ENCODE measurements at places on chromosomes 4 and X.
A peak's percentile ranks its signal among the peaks of the same experiment; 100 is the strongest.

DNA sequence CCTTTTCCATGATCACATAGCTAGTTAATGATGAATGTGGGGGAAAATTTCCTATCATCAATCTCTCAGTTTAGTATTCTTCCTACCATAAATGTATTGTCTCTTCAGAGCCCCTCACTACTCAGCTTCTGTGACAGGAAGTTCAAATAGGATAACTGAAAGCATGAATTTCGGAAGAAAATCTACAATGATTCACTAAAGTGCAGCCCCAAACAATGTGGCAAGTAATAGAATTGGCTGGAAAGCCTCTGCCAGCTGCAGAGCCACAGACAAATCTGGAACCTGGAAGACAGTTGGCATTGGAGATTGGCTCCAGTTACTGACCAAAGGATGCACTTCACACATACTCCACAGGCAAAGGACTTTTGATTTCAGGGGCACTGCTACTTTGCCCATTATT is 35.2 kb downstream of the EGF start:
- DNase-seq = no peak

DNA sequence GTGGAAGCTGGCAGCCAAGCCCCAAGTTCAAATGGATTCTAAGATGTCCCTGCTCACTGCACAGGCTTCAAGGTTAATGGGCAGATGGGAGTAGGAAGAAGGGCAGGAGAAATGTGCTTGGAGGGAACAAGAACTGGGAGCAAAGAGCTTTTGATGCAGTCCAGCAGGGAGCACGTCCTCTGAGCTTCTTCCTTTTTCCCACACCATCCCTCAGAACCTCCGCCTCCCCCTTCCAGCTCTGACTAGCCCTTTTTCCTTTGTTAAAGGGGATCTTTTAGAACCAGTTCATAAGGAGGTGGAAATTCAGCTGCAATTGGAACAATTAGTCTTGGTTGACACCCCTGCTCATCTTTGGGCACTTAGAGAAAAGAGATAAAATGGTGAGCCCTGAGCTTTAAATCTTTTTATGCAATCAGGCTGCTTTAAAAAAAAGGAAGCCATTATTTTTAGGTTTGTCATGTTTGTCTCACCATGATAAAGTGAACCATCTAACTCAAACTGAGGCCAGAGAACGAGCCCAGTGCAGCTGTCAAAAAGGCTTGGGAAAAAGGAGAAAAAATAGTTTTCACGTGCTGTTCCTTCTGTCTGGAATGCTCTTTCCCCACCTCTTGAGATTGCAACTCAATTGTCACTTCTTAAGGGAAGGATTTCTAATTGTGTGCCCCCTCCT is 135.8 kb upstream of the IL1RAPL2 start:
- no peak for DNase-seq

DNA sequence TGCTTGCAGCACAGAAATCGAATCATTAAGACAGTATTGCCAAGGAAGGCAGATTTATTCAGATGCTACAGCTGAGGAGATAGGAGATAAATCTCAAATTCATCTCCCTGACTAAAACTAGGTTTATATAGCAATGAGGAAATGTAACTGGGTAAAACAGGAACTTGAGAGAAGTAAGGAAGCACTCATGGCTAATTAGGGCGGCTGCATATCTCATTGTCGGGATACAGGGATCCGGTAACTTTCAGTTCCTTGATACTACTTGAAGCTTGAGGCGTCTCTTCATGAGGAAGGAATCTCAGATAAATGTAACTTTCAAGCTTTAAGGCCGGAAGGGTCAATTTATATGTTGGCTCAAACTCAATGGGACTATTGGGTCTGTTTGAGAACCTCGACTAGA is 129.2 kb upstream of the WDR1 start:
- no peak for DNase-seq

GRCh38 chr4:145217349-145217748 is 37.0 kb upstream of the OTUD4 start:
- DNase-seq = no peak

- DNase-seq = no peak
Measured at GRCh38 chr4:55475394-55476243, 71.1 kb downstream of the CLOCK start.

- DNase-seq = no peak
Measured at GRCh38 chrX:13013363-13014110, 30.9 kb downstream of the FAM9C start.

DNA sequence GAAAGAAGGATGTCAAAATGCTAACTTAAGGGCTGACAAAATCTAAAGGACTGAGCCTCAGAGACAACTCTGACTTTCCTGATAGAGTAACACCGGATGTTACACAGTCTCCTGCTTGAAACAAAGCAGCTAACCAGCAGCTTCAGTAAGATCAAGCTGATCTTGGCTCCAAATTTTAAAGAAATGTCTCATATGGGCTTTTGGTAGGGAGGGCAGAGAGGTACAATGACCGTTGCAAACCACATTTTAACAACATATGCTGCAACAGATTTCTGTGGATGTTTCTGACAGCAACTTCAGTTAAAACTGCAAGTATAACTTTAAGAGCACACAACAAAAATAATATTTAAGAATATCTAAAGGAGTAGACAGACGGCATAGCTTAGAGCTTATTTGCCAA is 9.1 kb downstream of the RPGR start:
- no peak for DNase-seq

DNA sequence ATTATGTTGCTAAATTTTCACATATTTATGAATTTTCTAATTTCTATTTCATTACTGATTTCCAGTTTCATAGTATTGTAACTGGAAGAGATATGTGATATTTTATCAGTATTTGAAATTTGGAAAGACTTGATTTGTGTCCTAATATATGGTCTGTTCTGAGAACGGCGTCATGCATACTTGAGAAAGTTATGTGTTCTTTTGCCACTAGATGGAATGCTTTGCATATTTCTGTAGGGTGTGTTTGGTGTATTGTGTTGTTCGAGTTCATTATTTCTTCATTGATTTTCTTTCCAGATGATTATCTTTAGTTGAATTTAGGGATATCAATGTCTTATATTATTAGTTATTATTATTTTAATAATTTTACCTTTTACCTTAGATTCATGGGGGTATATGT is 110.6 kb upstream of the ITM2A start:
- DNase-seq = no peak

GRCh38 chrX:41912923-41913322 is 10.4 kb downstream of the CASK start:
- DNase-seq = no peak

- DNase-seq = no peak
Measured at GRCh38 chr4:54296548-54297203, 67.6 kb downstream of the PDGFRA start.

GRCh38 chrX:69524781-69525363 is 20.7 kb downstream of the NALF2 start:
- DNase-seq = no peak

DNA sequence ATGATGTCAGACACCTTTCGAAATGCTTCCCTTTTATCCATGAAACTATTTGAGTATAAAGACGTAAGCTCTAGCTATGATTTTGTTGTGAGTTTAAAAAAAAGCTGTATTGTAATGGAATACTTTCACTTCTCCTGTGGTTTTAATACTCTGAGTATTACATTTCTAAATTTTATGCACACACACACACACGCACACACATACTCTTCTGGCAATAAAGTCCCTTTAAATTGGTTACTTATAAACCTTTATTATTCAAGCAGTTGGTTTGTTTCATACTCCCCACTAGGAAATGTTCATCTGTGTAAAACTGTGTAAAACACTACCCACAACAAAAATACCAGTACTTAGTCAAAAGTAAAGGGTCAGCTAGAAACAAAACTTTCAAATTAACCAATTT is 18.2 kb downstream of the VAMP7 start:
- no peak for DNase-seq

- no peak for DNase-seq
Measured at GRCh38 chr4:113288696-113289095, 239.2 kb downstream of the ANK2 start.

- DNase-seq = no peak
Measured at GRCh38 chr4:163611784-163612445, 117.4 kb downstream of the TMA16 start.

GRCh38 chr4:145177906-145178538 is 2.4 kb downstream of the OTUD4 start:
- no peak for DNase-seq

GRCh38 chr4:35963974-35964515 is 280.3 kb downstream of the ARAP2 start:
- no peak for DNase-seq

DNA sequence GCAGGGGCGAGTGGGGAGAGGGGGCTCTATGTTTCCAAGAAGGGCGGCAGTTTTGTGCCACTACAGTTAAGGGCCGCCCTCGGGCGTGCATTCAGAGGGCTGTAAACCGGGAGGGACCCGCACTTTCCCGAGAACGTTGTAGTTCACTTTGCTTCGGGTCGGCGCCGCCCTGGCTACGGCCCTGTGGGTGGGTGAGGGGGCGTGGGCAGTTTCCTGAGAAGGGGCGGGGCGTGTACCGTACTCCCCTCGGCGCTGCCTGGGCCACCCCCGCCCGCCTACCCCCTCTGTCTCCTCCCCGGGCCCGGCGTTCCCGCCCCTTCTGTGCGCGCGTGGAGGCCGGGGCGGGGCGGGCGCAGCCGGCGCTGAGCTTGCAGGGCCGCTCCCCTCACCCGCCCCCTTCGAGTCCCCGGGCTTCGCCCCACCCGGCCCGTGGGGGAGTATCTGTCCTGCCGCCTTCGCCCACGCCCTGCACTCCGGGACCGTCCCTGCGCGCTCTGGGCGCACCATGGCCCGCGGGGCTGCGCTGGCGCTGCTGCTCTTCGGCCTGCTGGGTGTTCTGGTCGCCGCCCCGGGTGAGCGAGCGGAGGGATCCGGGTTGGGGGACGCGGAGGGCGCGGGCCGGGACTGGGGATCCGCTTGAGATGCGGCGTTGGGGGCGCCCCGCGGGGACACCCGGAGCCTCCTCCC is at the start of gene CD99:
Gene CD99 (plus strand): TSS at position 440 of the 687 bp plus-strand sequence. CDS start 66 bp downstream, at position 506.
- DNase-seq = peak; percentile 97

GRCh38 chr4:157358439-157358838 is 137.9 kb downstream of the GRIA2 start:
- no peak for DNase-seq

GRCh38 chr4:140497405-140497746 is 717 bp downstream of the MGAT4D start:
- DNase-seq = no peak

DNA sequence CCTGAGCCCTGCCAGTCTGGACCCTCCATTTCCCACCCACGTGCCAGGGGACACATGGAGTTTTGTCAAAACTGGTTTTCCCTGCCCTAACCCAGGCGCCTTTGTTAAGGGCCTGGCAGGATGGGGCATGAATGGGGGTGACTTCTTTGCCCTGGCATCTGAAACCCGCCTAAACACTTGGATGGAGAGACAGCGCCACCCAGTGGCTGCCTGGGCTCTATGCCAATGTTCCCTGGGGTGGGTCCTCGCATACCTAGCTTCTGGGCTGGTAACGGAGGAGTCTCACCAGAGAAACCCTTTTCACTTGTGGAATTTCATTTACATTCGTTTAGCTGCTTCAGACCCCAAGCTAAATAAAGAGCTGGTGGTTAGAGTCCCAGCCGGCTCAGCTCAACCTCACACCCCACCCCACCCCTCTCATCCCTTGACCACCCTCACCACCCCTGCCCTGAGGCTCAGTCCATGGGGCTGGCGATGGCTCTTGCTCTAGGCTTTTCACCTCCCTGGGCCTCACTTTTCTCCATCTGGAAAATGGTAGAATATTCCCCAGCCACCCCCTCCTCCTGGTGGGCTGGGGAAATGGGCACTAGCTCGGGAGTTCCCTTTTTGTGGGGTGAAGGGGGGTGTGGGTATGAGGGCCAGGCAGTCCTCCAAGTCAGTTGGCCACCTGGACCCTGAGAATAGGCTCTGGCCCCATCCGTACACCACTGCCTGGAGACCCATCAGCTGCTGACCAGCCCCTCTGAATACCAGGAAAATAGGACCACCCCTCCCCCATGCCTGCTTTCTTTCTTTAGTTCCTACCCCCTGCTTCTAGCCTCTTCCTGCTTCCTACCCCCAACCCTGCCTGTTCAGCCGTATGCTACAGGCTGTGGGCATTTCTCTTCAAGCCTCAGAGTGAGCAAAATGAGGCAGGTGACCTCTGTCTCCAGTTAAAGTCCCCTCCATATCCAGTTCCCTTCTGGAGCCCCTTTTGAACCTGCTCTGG is 57.1 kb upstream of the PJA1 start:
- peak; percentile 88 for DNase-seq

GRCh38 chr4:120870279-120870673 is 52.2 kb downstream of the PRDM5 start:
- DNase-seq = no peak

DNA sequence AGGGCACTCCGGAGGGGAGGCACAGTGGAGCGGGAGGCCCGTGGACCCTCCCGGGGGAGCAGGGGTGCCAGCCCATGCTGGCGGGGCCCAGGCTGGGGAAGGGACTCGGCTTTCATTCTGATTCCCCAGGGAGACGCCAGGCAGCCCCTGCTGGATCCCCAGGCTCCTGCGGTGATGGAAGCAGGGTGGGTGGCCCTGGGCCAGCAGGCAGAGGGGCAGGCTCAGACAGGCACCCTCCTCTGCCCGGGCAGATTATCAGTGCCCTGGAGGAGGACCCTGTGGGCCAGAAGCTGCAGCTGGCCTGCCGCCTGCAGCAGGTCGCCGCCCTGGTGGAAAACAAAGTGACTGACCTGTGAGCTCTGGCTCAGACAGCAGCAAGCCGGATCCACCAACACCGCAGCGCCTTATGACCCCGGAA is 2.1 kb upstream of the SRPK3 start:
- no peak for DNase-seq

- no peak for DNase-seq
Measured at GRCh38 chr4:65747386-65747785, 77.1 kb upstream of the EPHA5 start.

GRCh38 chr4:67035501-67035900 is 509.8 kb downstream of the CENPC start:
- DNase-seq = no peak

GRCh38 chrX:137891431-137891830 is 325.5 kb downstream of the ZIC3 start:
- no peak for DNase-seq

- no peak for DNase-seq
Measured at GRCh38 chrX:17605676-17606075, 131.6 kb upstream of the SCML1 start.

DNA sequence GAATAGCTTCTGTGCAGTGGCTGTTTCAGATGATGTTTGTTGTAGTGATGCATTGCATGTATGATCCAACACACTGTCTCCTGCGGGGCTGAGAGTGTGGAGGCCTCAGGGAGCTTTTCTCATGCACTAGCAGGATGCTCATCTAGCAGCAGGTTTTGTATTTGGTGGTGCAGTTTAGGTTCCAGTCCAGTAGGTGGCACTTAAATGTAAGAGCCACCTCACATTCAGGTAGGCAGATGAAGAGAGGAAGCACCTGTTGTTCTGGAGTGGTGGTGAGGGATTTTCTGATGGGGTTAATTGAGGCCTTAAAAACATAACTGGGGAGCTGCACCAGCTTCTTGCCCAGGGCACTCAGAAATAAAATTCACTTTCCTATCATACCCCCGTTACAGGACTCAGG is 300.9 kb downstream of the SPIN4 start:
- no peak for DNase-seq

- DNase-seq = no peak
Measured at GRCh38 chr4:123351713-123352112, 44.9 kb upstream of the SPRY1 start.

GRCh38 chr4:18914182-18914581 is 892.6 kb upstream of the LCORL start:
- no peak for DNase-seq

Data from posterior vena cava (tissue), 2 donors.